ENCODE measurements at places on chromosomes 3 and 15.

GRCh38 chr3:98699132-98699531, 64.0 kb upstream of the ST3GAL6 start:
- no peak for DNase-seq

GRCh38 chr15:88533376-88533775, 13.1 kb downstream of the DET1 start:
- no peak for DNase-seq

DNA sequence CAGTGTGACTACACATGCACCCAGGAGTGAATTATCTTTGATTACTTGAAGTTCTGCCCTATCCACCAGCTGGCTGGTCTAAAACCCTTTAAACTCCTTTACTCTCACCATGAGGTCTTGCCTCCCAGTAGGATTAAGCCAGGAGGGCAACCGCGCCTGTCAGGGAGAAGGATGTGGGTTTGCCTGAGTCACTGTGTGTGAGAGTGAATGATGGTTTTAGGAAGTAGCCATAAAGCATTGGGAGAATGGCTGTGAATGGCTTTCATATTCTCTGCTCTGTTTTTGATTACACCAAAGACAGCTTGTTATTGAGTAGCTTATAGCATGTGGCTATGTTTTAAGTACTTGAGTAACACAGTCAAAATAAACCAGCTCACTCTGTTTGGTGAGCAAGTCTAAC, 637.7 kb upstream of the TBL1XR1 start:
- DNase-seq, result no peak

- no peak for DNase-seq
These were observed 43.0 kb upstream of the KY start for GRCh38 chr3:134693804-134694203.
